AG09309 (cell line): ENCODE measurements at places on chromosomes 12 and 14.
A peak's percentile ranks its signal among the peaks of the same experiment; 100 is the strongest.

DNA sequence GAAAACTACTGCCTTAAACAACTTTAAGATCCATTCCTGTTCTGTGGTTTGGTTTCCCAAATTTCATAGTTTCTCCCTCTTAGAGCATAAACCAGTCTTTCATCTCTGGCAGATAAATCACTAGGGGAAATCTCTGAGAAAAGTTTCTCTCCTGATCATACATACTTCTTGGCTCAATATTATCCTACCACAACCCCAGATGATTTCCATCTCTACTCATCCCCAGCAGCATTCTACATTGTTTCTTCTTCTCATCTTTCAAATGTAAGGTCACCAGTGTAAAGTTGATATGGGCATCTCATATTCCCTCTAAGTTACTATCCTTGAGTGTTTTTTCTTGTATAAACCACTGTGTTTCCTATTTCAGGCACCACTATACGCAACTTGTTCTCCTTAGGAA lies 45.9 kb upstream of the PLEKHG7 start:
- DNase-seq: no peak

GRCh38 chr12:105706321-105706972 lies 376.0 kb downstream of the C12orf75 start:
- no peak for DNase-seq

DNA sequence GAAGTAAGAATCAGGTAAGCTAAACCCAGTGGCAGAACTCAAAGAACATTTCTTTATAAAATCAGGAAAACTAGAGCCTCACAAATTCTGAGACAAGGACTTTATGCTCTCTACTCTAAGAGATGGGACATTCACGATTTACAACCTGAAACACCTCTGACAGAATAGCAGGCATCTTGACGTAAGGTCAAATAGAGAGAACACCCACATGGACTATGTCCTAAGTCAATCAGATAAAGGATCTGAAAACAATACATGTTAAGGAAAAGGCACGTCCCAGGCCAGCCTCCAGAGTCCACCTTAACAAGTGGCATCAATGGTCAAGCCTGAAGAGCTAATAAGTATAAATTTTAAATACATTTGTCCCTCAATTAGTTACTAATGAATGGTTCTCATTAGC lies 39.9 kb upstream of the SYCP3 start:
- DNase-seq: no peak

- no peak for DNase-seq
These were observed 6.3 kb downstream of the DCN start for GRCh38 chr12:91176358-91176757.

GRCh38 chr14:50528000-50528399 lies 4.4 kb downstream of the MAP4K5 start:
- no peak for DNase-seq

DNA sequence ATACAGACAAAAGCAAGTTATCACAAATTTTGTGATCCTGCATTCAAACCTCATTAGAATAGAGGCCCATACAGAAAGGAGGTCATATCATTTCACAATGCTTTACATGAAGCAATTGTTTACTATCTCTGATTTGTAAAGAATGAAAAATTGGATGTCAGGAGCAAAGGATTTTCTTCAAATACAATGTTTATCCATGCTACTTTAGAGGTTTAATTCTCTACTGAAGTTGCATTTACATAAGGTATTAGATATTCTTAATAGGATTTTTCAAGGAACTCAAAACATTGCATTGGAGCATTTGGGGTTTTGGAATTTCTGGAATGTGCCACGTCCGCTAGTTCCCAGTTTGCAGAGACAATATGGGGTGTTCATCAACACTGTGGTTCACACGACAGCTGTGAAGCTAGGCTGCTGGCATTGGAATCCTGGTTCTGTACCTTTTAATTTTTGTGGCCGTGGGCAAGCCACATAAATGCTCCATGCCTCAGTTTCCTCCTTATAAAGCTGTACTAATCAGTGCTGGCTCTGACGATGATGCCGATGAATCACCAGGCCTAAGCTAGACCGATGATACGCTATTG lies 174.8 kb downstream of the APAF1 start:
- DNase-seq: no peak

- peak; percentile 51 for DNase-seq
These were observed 67.6 kb downstream of the SLC38A6 start for GRCh38 chr14:61048640-61049039.

DNA sequence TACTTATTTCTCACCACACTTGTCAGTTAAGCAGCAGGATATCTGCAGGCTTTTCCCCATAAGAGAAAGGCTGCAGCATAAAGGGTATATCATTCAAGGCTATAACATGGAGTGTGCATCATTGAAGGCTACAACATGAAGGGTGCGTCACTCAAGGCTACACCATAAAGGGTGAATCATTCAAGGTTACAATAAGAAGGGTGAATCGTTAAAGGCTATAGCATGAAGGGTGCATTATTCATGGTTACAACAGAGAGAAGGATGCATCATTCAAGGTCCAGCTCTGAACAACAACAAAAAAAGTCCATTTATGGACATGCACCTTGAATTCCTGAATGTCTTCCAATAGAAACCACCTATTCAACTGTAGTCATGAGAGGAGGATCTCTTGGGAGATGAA lies 32.8 kb upstream of the LUM start:
- no peak for DNase-seq
